ENCODE measurements at places on chromosomes 7 and 10. TPM values are rescaled to one million over a fixed set of nuclear protein-coding genes. Genes with fewer than 3 reads are reported as not detected.

- DNase-seq = no peak
Observed at GRCh38 chr7:23373151-23374004, 74.2 kb downstream of the MALSU1 start.

The CLIP2 gene
- total RNA-seq = 54.2 TPM

DNA sequence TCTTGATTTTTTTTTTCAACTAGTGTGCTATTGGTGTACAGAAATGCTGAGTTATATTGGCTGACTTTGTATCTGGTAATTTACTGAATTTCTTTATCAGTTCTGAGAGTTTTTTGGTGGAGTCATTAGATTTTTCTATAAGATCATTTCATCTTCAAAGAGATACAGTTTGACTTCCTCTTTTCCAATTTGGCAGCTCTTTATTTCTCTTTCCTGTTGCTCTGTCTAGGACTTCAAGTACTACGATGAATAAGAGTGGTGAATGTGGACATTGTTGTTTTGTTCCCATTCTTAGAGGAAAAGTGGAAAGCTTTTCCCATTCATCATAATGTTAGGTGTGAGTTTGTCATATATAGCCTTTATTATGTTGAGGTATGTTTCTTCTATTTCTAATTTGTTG, 50.2 kb downstream of the LOXL4 start:
- no peak for DNase-seq

- DNase-seq = no peak
Observed at GRCh38 chr10:106336874-106337273, 827.6 kb downstream of the SORCS1 start.

GRCh38 chr10:51168086-51168815, 94.0 kb downstream of the PRKG1 start:
- DNase-seq = no peak
